Stimulated activated CD8-positive, alpha-beta memory T cell treated with anti-CD3 and anti-CD28 coated beads, Interleukin-7, amount 100 ng/mL, for 24 hours (primary cell): ENCODE measurements at places on chromosomes 7 and 10.

DNA sequence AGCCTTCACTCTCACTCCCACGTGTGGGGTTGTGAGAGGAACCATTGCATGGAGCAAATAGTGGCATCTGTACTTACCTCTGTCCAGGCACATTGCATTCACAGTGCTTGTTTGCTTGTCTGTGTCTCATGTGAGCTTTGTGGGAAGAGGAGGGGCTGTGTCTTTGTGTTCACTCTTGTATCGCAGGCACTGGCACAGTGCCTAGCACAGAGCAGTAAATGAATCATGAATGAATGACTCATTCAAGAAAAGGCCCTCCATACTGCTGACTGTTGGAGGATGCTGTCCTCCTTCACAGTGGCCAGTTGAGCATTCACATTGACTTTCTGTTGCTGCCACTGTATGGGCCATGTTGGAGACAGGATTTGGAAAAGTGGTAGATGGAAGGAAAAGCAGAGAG lies 125.3 kb downstream of the SORCS3 start:
- DNase-seq: no peak

- DNase-seq: no peak
Observed at GRCh38 chr10:78181381-78182055, 147.9 kb downstream of the RPS24 start.

- DNase-seq: no peak
Observed at GRCh38 chr7:105934572-105935185, 28.4 kb upstream of the CDHR3 start.

DNA sequence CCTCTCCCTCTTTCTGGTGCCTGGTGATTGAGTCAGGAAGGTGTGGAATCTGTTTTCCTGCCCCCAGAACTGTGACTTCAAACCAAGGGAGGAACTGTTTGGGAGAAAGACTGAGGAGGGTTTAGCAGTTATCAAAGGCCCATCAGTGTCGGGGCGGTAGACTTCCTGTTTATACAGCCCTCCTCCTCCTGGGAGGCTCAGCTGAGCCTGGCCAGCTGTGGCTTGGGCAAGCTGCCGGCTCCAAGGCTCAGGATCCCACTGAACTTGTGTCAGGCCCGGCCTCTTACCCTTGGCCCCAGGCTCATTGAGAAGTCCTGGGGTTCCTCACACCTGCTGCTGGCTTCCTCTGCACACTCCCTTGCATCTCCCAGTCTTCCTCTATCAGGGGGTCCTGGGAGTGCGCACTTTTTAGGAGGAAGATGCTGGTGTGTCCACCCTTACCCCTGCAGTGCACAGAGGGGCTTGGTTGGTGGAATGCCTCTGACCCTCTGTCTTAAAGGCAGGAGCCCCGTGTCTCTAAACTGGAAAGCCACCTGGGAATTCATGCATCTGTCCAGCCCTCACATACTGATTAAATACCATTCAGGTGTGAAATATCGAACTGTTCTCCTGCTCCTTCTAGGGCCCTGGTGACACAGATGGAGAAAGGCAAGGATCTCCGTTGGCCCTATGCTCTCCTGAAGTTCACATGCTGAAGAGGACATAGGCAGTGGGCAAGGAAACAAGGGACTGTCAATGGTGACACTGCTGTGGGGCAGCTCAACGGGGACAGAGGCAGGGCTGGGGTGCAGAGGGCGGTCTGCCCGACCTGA lies 32.4 kb downstream of the CXCL12 start:
- DNase-seq: no peak

- no peak for DNase-seq
Observed at GRCh38 chr7:12722636-12723605, 35.5 kb downstream of the ARL4A start.

DNA sequence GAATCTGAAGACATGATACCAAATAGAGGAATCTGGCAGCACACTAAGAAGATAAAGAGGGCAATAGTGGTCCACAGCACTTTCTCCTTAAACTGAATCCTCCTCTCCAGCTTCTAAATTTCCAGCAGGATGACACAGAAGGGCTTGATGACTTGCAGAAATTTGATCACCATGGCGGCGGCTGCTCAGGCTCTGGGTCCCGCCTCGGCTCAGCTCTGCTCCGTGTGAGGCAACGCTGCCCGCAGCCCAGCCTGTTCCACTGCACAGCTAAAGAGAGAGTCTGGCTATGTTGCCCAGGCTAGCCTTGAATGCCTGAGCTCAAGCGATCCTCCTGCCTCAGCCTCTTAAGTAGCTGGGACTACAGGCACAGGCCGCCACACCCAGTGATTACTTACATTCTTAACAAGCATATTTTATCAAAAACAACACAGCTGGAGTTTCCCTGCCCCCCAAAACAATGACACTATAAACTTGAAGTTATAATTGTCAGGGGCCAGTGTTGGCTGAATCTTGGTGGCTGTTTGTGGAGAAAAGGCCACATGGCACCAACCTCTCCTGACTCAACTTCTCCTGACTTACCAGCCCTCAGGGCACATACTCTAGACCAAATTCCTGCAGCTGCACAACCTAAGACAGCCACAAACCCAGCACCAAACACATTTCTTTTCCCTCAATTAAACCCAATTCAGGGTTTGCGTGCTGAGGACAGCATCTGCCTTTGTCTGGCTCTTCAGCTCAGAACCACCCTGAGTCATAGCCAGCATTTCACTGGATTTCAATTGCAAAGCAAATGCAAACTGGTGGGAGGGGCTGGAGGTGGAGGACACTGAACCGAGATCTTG lies 11.6 kb upstream of the TNPO3 start:
- no peak for DNase-seq

DNA sequence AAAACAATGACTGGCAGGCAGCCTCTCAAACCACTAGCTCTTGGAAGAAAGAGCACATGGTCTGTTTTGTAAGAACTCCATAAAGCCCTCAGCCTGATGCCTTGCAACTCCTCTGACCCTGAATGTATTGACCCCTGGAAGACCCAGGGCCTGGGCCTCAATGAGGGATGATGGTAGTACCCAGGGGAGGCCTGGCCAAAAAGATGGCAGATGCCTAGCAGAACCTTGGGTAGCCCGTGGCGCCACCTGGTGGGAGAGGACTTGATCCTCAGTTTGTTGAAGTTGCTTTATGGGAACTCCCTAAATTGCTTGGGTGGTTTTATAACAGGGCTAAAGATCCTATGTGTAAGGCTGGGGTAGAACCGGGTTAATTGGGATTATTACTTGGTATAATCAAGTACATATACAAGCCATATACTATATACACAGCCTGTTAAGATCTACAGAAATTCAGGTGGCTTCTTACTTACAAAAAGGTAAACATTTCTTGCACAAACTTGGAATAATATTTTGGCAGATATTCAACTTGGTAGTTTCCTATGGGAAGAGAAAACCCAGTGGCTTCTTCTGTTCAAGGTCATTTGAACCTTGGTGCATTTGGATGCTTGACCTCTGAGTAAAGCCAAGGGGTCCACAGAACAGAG lies 95.8 kb upstream of the CACUL1 start:
- peak; percentile 61 for DNase-seq

GRCh38 chr7:134966691-134967090 lies 19.6 kb upstream of the AGBL3 start:
- DNase-seq: no peak

DNA sequence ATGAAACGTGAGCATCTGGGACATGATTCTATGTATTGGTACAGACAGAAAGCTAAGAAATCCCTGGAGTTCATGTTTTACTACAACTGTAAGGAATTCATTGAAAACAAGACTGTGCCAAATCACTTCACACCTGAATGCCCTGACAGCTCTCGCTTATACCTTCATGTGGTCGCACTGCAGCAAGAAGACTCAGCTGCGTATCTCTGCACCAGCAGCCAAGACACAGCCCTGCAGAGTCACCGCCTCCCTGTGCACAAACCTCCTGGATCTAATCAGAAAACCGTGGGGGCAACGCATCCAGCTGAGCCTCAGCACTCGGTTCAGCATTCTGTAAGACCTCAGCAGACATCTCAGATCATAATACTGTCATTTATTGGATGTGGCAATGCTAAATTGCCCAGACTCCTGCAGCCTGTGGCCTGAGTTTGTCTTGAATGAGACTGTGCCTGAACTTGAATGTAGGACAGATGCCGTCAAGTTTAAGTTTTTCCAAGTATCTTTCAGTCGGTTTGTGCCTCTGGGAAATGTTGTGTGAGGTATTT lies 41.5 kb upstream of the PRSS58 start:
- no peak for DNase-seq

DNA sequence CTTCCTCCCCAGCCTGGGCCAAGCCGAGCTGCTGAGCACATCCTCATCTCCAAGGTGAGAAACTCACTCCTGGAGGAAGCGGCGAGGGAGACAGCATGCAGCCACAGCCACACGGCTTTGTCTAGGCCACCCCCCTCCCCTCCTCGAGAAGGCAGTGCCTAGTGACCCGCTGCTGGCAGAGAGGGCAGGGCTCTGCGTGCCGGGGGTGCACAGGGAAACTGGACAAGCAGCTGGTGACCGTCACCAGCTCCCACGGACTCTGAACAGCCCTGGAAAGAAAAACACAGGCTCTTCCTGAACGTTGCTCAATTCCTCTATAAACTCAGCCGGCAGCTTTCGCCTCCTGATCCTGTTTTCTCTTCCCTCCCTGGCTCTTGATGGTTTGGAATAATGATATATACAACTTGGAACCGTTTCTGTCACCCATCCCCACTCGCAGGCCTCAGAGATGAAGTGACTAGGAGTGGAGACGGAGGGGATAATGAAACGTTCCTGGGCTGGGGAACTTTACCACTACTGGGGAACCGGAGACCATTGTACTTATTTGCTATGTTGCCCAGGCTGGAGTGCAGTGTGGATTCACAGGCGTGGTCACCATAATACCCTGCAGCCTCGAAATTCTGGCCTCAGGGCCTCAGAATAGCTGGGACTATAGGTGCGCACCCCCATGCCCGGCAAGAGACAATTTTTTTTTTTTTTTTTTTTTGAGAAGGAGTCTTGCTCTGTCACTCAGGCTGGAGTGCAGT lies 19.3 kb downstream of the PAPOLB start:
- DNase-seq: no peak

GRCh38 chr10:118259288-118259906 lies 82.7 kb downstream of the FAM204A start:
- no peak for DNase-seq

- no peak for DNase-seq
Observed at GRCh38 chr10:114764656-114765055, 56.9 kb upstream of the FHIP2A start.

DNA sequence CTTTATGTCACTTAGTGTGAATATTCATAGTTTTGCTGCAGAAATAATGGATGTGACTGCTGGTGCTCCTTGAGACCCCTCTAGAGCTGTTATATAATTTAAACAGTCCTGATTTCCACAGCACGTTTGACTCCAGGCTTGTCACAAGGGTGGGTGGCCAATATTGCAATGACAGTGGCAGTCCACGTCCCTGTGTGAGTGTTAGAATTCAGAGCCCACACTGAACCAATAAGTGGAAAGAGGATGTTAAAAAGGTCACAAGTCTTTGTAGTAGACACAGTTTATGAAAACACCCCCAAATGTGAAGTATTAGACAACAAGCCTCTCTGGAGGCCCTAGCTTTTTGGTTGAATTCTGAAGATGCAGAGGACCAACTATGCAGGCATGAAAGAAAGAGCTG lies 2.0 kb downstream of the PPP1R17 start:
- DNase-seq: no peak

DNA sequence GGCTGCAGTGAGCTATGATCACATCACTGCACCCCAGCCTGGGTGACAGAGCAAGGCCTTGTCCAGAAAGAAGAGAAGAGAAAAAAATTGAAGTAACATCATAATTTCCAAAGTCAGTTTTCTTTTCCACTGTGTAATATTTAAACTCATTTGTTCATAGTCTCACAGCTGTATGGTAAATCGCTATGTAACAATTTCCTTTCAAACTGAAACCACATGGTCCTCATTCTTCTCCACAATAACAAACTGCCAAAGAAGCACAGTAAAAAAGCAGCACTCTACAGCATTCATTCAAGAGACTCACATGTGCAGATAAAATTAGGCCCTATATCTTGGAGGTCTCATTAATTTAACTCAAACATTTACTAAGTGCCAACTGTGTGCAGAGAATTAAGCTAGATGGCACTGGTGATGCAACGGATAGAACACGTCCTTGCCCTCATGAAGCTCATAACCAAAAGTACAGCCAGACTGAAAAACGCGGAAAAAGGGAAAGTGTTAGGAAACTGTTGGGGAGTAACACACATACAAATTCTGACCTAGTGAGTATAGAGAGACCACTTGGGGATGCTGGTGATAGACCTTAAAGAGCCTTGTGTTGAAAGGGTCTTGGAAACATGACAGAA lies 174.0 kb upstream of the KCTD7 start:
- no peak for DNase-seq

DNA sequence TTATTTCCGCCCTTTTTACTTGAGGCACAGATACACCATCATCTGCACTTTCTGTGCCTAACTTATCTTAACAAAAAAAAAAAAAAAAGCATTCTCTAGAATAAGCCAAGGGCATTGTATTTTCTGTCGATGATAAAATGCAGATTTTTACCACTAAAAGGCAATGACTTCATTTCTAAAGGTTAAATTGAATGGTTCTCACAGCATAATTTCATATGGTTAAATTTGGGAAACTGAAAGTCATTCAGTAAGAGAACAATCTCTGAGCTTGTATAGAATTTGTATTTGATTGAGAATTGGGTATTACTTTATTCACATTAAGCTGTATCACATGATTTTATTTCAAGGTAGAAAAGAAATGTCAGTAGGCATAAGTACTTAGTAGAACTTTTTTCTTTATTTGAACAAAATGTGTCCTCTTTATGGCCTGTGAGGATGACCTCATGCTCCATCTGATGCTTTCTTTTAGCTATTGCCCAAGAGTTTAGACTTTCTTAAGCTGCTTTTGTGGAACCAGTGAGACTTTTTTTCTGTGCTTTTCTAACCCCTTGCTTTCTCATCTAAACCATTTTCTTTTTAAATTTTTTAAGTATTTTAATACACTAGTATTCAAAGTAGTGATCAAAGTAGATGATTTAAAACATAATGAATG lies 110.3 kb downstream of the LRRC4 start:
- DNase-seq: no peak

- DNase-seq: no peak
Observed at GRCh38 chr10:110798340-110798739, 73.4 kb upstream of the PDCD4 start.

DNA sequence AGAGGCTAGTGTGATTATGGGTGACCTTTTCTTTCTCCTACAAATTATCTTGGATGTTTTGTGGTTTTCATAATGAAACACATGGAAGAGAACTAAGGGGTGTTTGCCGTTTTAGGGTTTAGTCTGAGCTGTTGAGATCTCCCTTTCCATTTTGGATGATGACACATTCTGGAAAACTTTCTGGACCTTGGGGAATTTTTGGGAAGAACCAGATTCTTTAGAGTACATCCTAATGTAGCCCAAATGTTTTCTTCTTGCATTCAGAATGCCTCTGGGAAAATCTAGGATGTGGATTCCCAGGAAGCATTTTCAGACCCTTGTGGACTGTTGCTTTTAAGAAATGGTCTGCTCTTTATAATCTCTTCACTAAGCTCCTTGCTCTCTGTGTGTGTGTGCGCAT lies 165.7 kb downstream of the SORCS3 start:
- no peak for DNase-seq
